Activated CD8-positive, alpha-beta T cell treated with anti-CD3 and anti-CD28 coated beads for 36 hours (primary cell): ENCODE measurements at places on chromosomes 3 and 15. TPM values are rescaled to one million over a fixed set of nuclear protein-coding genes. Genes with fewer than 3 reads are reported as not detected.

DNA sequence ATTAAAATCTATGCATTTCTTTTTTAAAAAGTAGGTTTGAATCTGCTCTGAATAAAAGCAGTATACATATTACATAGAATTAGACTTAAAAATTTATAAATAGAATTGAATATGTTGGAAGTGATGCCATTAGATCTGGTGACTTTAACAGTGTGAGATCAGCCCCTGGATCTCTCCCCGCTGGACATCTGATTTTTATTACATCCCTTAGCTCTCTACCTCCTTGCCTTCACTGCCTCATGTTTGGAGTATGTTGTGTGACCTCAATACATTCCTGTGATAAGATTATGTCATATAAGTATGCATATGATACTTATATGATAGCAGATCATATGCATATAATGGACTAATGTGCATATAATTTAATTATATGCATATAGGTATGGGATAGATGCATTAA, 643.4 kb upstream of the NR2F2 start:
- DNase-seq, result no peak

- DNase-seq, result no peak
Observed at GRCh38 chr3:46670000-46670890, 23.2 kb downstream of the ALS2CL start.

DNA sequence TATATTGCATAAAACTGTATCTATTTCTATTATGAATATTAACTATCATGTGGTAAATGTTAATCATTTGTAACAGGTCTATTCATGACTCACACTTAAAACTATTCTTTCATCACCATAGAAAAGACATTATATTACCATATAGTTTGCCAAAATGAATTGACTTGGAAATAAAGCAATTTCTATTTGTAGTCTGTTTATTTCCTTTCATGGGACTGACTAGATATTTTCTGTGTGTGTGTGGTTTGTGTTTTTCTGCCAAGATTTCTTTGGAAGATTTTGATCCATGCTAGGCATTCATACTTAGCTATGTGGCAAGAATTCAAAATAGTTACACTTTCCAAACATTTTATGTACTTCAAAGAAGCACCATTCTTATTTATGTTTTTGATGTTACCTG, 522.5 kb upstream of the AGTR1 start:
- no peak for DNase-seq

- no peak for DNase-seq
Observed at GRCh38 chr15:41655716-41656115, 4.5 kb upstream of the MGA start.

- no peak for DNase-seq
Observed at GRCh38 chr15:83546512-83546888, 99.4 kb downstream of the SH3GL3 start.

DNA sequence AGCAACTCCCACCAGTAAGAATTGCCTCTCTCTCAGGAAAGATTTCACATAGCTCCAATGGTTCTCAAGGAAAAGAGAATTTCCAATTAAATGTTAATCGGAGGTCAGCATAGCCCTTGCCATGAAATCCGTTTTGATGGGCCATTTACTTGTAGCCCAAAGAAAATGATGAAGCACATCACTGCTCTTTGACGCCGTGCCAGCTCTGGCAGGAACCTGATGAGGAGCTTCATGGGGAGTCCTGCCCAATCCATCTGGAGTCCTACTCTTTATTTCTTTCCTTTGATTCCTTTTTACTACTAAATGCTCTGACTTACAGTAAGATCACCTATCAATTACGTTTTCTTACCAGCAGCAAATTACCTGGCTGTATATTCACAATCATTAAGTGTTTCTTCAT, 84.7 kb downstream of the FGF12 start:
- DNase-seq, result no peak

- DNase-seq, result no peak
Observed at GRCh38 chr15:25879438-25879837, 16.3 kb upstream of the ATP10A start.

DNA sequence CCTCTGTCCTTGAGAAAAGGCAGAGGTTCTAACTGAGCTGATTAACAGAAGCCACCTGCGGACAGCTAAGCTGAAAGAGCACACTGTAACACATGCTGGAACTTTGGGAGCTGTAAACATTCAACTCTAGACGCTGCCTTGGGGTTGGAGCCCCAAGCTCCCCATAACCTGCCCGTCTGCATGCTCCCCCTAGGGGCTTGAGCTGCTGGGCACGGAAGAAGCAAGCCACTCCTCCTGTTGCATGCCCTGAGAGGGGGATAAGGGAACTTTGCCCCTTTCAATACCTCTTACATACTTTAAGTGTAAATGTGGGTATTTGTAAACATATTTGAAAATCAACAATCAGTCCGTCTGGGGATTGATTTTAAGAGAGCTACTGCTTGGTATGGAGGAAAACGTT, 188.4 kb downstream of the ADAMTSL3 start:
- no peak for DNase-seq

DNA sequence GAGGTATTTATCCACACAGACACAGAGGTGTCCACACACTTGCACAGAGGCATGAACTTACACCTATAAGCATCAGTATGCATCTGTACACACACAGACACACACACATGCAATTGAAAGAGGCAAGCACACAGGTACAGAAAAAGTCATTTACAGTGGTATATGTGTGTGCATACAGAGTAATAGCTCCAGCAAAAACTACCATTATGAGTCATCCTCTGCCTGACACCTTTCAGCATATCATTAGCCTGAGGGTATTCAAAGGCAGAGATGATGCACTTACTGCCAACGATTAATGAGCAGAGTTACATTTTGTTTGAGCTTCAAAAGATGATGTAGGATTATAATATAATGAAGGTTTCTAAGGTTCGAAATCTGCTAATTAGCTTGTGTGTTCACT, 100.3 kb upstream of the TPRG1 start:
- DNase-seq, result no peak

- no peak for DNase-seq
Observed at GRCh38 chr3:64385277-64385676, 160.0 kb upstream of the PRICKLE2 start.

DNA sequence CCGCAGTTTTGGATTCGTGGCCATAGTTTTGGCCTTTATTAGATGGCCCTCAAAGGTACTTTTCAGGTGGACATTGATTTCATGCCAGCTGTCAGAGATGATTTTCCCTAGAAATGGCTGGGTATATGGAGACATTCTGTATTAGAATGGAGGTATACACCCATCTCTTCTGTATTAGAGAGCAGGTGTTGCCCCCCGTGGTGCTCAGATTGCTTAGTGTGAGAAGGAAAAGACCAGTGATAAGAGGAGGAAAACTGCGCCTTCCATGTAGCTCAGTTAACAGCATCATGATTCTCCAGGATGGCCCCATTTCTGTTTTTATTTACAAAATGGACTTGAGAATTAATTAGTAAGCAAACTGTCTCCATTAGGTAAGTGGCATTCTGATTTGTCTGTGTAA, 145.9 kb downstream of the IGF1R start:
- DNase-seq, result no peak

DNA sequence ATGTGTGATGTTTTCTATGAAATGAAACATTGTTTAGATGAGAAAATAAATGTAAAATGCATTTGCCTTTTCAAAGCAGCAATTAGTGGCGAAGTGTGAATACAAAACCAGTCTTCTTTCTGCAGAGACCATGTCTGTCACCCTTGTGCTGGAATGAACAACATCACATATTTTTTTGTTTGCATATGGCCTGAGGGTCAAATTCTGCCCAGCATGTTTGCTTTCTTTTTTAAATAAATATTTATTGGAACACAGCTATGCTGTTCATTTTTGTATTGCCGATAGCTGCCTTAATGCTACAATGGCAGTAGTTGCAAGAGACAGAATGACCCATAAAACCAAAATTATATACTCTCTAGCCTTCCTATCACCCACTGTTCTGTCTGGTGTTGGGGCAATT, 75.3 kb upstream of the SNRPN start:
- no peak for DNase-seq

DNA sequence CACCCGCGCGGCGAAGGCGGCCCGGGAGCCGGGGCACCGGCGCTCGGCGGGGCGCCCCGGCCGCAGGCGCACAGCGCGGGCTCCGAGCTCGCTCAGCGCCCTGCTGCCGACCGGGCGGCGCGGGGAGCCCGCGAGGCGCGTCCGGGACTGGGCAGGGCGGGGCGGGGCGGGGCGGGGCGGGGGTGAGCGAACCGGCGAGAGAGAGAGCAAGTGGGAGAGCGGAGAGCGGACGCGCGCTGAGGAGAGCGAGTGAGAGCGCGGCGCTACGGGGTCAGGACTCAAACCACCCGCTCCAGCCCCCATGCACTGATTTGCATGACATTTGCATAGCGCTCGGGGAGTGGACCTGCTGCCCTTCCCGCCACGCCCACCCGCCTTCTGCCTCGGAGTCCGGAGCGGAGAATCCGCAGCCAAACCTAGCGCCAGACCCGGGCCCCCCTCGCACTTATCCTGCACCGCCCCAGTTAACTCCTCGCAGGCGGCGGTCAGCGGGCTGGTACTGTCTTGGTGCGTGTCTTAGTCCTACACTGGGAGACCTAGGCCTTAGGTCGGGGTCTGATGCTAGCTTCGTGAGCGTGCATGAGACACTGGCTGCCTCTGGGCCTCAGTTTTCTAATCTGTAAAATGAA, at the start of gene MYLK:
MYLK (minus strand) TSS at position 130 of the 629 bp plus-strand sequence. CDS start 90,491 bp downstream, outside the sequence.
- DNase-seq, result peak; percentile 67

DNA sequence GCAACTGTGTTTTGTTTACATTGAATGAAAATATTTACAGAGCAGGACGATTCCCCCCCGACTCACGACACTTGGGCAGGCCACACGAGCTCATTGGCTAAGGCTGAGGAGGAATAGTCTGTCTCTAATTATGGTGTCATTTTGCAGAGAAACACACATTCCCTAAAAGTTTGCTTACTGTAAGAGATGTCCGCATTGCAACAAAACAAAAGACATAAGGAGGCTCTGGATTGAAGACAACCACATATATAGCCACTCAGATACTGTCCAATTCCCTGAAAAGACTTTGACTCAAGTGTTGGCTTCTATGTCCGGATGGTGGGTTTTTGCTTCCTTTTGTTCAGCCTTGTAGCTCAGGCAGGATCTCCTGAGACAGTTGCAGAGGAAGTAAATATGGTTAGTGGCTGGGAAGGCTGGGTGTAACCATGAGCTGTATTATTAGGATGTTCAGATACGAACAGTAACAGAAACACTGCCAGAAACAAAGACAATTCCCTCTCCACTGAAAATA, 170.4 kb downstream of the KLHL25 start:
- DNase-seq, result no peak

GPX1 gene
- 201 TPM for total RNA-seq

NRG4 gene
- total RNA-seq, result not detected

NMB gene
- total RNA-seq, result 1.7 TPM

COLQ gene
- 2.9 TPM for total RNA-seq
